ENCODE measurements at places on chromosomes 1 and 21.
A peak's percentile ranks its signal among the peaks of the same experiment; 100 is the strongest.

GRCh38 chr21:26782331-26782730 is 62.9 kb downstream of the ADAMTS1 start:
- DNase-seq, result no peak

DNA sequence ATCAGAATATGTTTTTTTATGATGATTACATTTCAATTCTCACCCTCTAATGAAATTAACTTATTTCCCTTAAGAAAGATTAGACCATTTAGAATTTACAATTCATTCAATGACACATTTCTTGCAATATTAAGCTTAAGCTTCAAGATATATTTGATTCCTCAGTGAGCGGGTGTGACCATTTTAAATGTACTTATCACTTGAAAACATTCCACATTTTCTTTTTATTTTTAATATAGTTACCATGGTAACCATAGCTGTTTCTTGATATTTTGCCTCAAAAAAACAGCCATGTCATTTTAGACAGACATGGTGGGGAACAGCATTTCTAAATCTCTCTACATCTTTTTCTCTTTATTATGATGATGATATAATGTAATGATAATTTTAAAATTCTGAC is 1029.0 kb upstream of the B3GALT2 start:
- DNase-seq, result no peak

GRCh38 chr1:158016651-158017335 is 23.3 kb downstream of the KIRREL1 start:
- no peak for DNase-seq

GRCh38 chr1:111587509-111588174 is 31.9 kb upstream of the RAP1A start:
- no peak for DNase-seq

DNA sequence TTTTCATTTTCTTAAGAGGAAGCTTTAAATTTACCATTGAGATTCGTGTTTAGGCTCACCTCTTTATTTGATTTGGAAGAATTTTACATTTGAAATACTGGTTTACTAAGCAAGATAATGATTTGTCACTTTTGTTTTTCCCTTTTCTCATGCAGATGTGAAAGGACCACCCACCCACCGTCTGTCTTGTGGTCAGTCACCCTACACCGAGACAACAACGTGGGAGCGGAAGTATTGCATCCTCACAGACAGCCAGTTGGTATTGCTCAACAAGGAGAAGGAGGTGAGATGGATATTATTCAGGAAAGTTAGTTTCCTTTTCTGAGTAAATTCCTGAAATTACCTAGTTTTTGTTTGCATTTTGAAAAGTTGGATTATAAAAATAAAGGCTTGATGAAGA is 189.5 kb downstream of the RASAL2 start:
- DNase-seq, result no peak

DNA sequence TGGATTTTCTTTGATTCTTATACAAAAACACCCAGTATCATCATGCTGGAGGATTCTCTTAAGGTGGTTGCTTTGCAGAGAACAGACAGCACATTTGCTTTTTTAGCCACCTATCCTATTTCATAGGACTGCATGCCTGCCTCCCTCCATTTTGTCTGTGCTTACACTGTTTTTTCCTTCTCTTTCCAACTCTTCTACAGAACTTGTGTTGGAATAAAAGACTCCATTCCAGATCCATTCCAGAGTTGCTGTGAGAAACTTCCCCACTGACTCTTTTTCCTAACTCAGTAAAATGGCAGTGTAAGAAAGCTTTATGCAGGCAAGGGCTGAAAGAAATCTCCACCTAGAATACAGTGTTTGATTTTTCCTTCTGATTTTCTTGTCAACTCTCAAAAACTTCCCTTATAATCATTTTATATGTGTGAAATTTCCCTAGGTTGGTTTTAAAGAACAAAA is 5.2 kb upstream of the ARID1A start:
- no peak for DNase-seq

DNA sequence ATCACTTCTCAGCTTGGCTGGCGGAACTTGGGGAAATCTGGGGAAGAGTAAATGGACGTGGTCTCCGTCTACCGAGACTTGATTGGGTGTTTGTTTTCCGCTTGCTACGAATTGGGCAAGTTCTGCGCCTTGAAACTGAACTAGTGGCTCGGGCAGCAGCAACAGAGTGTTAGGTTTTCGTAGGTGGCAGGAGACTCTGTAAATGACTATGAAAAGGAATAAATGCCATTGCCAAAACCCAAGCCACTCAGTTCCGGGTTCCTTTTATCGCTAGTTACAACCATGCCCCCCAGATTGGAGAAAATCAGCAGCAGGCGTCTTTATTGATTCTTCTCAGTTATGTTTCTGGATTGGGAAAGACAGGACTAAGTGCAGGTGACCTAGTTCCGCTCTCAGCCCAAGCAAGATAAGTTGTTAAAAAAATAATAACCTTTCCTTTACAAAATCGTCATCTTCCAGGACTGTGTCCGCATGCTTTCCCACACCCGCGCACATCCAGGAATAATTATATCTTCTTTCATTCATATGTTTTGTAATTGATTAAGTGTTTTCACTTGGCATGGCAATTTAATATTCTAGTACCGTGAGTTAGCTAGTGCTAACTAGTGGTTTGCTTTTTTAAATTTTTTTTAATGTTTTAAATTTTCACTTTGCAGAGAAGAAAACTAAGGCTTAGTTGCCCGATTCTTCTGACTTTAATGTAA is 3.4 kb downstream of the LHX9 start:
- DNase-seq, result no peak

DNA sequence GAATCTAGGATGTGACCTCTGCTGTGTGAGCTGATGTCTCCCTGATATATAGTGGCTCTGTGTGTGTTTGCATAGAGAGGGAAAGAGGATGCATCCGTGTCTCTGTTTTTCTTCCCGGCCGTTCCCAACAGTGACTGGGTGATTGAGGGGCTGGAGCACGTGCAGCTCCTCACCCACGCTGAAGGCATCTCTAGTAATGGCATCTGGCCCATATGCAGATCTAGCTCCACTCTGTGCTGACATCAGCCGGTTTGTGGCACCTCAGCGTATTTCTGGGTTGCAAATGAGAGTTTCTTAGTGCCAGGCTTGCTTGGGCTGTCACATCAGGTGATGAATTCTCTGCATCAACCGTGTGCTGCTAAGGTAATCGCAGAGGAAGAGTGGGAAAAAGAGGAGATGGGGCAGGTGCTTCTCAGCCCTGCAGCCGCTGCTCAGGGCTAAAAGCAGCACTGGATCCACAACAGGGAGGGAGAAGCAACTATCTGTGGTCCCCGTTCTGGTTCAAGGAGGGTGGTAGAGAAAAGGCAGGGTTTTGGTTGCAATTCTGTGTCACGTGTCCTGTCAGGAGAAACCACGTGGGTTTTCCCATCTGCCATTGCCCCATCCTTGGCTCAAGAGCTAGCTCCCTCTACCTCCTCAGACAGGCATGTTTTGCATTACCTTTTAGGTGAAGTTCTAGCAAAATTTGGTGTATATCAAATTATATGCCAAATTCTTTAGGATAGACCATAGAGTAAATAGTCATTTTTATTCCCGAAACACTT is 282.9 kb downstream of the PBX1 start:
- no peak for DNase-seq

GRCh38 chr1:44212355-44213221 is 683 bp upstream of the DMAP1 start:
- DNase-seq, result peak; percentile 24

- no peak for DNase-seq
These were observed 3.1 kb upstream of the VAMP4 start for GRCh38 chr1:171744986-171745385.

DNA sequence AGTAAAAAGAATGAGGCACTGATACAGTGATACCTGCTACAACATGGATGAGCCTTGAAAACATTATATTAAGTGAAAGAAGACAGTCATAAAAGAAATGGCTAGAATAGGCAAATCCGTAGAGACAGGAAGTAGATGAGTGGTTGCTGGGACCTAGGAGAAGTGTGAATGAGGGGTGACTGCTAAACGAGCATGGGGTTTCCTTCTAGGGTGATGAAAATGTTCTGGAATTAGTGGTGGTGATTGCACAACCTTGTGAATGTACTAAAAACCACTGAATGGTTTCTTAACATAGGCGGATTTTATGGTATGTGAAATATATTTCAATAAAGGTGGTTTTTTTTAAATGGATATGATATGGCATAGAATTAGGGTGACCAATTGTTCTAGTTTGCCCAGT is 12.6 kb upstream of the SERINC2 start:
- DNase-seq, result no peak

DNA sequence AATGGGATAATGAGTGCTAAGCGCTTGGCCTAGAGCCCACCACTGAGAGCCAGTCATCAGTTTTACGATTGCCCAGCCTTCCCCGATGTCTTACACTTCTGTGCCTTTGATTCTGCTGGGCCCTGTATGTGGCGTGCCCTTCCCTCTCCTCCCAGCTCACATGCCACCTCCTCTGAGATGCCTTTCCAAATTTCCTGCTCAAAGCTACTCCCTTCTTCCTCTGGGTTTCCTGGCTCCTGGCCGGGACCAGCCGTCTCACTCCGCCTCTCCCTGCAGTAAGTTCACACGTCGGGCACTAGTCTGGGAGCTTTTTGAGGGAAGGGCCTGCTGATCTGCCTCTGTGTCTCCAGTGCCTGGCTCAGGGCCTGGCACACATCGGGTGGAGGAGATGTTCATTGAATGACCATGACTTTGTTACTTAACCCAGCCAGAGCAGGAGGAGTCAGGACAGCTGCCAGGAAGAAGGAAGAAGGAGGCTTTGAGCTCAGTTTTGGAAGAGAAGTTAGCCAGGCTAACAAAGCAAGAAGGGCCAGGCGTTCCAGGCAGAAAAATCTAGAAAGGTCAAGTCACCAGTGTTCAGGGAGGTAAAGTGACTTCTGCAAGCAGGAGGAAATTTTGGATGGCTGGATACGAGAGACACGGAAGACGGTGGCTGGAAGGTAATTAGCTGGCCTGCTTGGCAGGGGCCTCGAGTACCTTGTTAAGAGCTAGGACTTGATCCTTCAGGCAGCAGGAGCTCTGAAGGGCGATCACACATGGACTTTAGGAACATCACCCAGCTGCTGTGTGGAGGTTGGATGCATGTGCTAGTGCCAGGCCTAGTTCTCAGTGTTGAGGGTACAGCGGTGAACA is 63.6 kb downstream of the EPHB2 start:
- DNase-seq, result no peak

- no peak for DNase-seq
These were observed 3.0 kb upstream of the TCEA3 start for GRCh38 chr1:23427550-23427949.

DNA sequence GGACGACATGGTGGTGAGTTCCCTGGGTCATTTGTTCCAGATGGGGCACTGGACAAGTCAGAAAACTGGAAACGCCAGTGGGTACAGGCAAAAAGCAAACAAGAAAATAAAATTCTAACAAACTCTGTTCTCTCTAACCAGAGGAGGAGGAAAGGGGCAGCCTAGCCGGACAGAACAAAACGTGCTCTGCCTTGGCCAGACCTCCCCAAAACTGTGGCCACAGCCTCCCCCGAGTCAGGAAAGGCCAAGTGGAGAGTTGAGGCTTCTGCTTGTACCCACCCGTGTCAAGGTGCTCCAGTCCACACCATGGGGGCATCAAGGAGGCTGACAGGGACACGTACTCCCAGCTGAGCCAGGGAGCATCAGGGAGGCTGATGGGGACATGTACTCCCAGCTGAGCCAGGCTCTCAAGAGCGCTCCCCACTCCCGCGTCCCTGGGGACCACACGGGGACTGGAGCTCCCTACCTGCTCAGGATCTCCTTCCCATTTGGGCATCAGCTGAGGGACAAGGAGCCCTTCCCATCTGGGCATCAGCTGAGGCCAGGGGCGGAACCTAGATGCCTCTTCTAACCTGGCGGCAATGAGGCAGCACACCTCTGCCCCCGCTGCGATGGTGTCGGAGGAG is 154.8 kb upstream of the COL6A1 start:
- no peak for DNase-seq

GRCh38 chr21:36747815-36748383 is 49.0 kb downstream of the SIM2 start:
- DNase-seq, result no peak

DNA sequence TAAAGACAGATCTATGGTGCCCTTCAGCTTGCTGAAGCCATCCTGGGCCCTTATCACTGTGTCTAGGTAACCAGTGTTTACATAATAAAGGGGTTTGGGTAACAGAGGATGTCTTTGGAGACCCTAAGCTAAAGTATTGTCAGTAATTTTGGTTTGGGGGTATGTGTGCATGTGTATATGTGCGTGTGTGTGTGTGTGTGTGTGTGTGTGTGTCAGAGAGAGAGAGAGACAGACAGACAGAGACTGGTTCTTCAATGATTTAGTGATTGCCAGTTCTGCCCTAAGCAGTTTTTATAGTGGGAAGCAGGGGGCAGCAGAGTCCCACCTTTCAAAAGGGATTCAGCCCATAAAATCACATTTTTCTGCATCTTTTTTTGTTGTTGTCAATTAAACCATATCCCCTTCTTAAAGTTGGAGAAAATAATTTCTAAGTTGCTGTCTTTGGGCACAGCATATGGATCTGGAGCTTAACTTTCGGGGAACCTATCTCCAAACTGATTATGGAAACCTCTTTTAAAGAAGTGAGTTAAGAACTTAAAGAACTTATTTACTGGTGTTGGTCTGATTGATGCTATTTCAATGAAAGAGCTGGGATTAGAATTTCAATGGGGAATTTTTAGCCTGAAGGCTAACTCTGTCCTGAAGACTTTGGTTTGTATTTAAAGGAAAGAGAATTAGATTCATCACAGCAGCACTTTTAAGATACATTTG is 51.1 kb downstream of the ZNF326 start:
- no peak for DNase-seq

Data from CD4-positive, alpha-beta T cell treated with Interleukin-15 for 1 hour (primary cell).